ENCODE measurements at places on chromosomes 12 and 14.

DNA sequence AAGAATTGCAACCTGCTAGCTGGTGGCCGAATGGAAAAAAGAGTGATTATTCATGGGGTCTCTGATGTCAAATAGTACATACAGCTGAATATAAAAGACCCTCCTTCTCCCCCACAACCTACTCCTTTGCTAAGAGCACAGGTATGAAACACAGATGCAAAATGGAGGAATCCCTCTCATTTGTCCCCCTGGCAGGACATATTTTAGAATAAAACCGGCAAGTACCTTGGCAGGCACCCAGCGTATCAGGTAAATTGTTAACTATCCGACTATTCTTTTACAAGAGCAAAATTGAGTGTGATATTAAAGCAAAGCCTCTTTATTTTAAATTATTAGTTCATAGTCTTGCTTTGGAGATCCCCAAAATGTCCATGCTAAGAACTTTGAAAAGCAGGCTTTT, 73.7 kb upstream of the USP44 start:
- no peak for DNase-seq

- DNase-seq, result no peak
Observed at GRCh38 chr12:89153341-89153740, 199.0 kb downstream of the DUSP6 start.

- DNase-seq, result no peak
Observed at GRCh38 chr14:66396164-66396563, 90.0 kb upstream of the CCDC196 start.

- DNase-seq, result no peak
Observed at GRCh38 chr14:84203896-84204295, 1326.0 kb upstream of the FLRT2 start.

GRCh38 chr12:108297424-108297823, 41.7 kb downstream of the CMKLR1 start:
- DNase-seq, result no peak

All from stimulated activated effector memory CD8-positive, alpha-beta T cell treated with anti-CD3 and anti-CD28 coated beads, Interleukin-12 subunit alpha, Interleukin-12 subunit beta, amount 100 ng/mL, for 72 hours (primary cell).